ENCODE measurements at places on chromosomes 13 and 19.

DNA sequence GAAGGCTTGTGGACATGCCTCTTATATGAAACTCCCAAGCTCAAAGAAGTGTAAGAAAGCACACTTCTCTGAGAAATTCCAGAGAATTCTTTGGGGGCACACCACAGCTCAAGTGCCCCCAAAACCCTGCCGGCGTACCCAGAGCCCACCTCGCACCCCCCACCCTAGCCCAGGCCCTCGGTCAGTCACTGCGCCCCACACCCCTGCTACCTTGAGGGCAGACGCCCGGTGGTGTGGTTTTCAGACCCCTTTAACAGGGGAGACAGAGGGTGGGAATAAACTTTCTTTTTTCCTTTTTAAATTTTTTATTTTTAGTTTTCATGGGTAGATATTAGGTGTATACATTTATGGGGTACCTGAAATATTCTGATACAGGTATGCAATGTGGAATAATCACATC lies 29.5 kb downstream of the PEPD start:
- no peak for DNase-seq

DNA sequence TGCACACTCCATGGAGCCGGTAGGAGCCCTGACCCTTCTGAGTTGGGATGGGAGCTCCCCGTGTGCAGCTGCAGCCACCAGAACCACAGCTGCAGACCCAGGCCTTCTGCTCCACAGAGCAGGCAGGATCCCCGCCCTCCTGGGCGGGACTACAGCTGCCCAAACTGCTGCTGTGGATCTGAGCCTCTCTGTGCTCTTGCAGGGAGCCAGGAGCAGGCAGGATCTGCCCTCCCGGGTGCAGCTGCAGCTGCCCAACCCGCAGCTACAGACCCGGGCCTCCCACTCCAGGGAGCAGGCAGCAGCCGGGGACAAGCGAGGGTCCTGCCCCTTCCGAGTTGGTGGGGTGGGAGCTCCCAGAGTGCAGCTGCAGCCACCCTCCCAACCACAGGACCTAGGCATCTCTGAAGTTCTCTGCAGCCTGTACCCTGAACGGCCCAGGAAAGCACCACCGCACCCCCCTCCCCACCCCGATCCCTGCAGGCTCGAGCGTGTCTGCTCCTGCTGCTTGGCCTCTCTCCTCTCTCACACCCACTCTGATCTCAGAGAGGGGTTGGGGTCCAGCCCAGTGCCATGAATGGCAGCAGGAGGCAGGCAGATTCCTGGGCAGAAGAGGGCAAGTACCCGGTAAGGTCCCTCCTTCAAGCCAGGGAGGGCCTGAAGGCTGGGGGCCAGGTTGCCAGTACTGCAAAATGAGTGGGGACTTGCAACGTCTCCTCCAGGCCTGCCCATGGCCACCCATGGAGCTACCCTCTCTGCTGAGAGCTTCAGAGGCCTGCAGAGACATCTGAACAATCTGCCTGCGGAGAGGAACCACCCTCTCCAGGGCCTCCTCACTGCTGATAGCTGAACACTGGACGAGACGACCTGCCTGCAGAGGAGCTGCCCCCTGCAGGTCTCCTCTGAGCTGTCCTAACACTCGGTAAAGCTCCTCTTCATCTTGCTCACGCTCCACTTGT lies 16.4 kb upstream of the EMP3 start:
- DNase-seq: no peak

DNA sequence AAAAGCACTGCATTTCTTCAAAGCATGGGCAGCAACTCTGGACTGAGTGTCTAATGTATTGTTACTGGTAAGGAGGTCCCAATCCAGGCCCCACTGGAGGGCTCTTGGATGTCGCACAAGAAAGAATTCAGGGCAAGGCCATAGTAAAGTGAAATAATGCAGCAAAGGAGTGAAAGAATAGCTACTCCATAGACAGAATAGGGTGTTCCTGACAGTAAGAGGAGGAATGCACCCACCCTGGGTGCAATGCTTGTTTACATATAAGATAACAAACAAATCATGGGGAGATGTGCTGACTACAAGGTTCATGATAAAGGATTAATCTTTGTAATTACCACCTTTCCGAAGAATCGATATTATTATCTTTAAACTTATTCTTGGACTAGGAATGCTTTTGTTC lies 58.8 kb upstream of the ABCC4 start:
- DNase-seq: no peak

GRCh38 chr13:50257646-50258045 lies 242.4 kb downstream of the KCNRG start:
- no peak for DNase-seq

GRCh38 chr13:77492982-77493381 lies 42.5 kb upstream of the SCEL start:
- DNase-seq: no peak

DNA sequence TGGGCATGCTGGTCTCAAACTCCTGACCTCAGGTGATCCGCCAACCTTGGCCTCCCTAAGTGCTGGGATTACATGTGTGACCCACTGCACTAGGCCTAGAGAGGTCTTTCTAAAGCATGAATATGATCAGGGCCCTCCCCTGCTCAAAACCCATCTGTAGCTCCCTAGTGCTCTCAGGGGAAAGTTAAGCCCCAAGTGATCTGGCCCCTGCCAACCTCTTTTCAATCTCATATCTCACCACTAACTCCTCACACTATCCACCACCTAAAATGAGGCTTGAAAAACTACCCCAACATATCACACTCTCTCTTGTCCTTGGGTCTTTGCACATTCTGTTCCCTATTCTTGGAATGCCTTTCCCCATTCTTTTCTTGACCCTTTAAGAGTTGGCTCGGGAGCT lies 2.0 kb upstream of the DMWD start:
- DNase-seq: no peak

- DNase-seq: no peak
Measured at GRCh38 chr19:15433519-15434069, 14.8 kb upstream of the AKAP8L start.

DNA sequence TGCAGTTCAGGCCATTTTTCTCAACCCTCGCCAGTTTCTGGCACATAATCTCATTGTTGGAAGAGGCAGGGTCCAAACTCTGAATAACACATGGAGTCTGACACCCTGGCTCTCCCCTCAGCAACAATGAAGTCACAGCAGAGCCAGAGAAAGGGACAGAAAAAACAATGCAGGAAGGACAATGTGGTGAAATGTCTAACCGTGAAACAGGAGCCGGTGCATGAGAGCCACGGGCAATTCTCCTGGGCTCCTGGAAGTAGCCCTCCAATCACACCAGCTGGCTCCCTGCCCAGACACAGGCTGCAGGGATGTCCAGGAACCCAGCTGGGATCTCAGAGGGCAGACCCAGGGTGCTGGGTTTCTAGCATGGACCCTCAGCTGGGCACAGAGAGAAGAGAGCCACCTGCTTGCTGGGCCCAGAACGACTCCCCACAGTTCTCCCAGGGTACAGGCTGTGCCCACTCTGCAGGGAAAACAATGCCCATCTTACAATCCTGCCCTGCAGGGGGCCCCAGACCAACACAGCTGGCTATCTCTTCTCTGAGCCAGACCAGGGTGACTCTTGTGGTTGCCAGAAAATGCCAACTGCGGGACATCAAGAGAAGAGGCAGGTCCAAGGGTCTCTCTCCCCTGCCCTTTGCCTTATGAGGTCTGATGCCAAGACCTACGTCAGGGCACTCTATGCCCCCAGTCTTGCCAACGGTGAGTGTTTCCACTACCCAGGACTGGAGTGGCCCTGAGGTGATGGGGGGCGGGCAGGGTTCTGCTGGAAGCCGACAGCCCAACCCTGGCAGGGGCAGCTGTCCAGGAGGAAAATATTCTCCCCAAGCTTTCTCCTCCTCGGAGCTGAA lies 64.5 kb downstream of the CEBPG start:
- no peak for DNase-seq

GRCh38 chr13:109224033-109224432 lies 562.4 kb downstream of the IRS2 start:
- DNase-seq: no peak

DNA sequence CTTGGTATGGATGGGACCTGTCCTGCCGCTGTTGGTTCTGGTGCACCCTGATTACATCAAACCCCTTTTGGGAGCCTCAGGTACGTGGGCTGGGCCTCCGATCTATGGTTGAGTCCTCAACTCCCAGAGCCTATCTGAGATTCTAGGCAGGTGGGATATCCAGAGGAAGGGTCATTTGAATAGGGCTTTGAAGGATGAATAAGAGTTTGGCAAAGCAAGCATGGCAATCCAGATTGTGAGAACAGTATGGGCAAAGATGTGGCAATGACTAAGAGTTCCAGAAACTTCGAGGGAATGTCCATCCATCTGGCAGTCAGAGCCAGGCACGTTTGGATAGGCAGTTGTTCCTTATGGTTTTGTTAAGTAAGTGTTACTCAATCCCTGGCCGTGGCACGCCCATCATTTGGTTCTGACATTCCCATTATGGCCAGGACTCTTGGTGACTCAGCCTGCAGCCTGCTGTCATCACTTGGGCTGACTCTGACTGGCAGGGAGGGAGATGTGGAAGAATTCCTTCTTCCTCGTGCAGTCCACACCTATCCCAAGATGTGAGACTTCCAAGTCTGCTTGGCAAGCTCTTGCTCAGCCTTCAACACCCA lies 21.5 kb downstream of the CYP4F22 start:
- DNase-seq: no peak
